ENCODE measurements at places on chromosomes 5 and 9.

GRCh38 chr5:82873452-82873851 is 203.7 kb downstream of the TMEM167A start:
- DNase-seq, result no peak

GRCh38 chr9:96236854-96237550 is 65.0 kb downstream of the HSD17B3 start:
- no peak for DNase-seq

GRCh38 chr5:115309751-115310370 is 13.4 kb upstream of the CCDC112 start:
- DNase-seq, result no peak

- DNase-seq, result no peak
These were observed 15.7 kb upstream of the STARD4 start for GRCh38 chr5:111528056-111528455.

- DNase-seq, result no peak
These were observed 13.4 kb downstream of the GRXCR2 start for GRCh38 chr5:145859453-145859852.

- peak; percentile 54 for DNase-seq
These were observed 203.9 kb downstream of the FRMD3 start for GRCh38 chr9:83334320-83334719.

DNA sequence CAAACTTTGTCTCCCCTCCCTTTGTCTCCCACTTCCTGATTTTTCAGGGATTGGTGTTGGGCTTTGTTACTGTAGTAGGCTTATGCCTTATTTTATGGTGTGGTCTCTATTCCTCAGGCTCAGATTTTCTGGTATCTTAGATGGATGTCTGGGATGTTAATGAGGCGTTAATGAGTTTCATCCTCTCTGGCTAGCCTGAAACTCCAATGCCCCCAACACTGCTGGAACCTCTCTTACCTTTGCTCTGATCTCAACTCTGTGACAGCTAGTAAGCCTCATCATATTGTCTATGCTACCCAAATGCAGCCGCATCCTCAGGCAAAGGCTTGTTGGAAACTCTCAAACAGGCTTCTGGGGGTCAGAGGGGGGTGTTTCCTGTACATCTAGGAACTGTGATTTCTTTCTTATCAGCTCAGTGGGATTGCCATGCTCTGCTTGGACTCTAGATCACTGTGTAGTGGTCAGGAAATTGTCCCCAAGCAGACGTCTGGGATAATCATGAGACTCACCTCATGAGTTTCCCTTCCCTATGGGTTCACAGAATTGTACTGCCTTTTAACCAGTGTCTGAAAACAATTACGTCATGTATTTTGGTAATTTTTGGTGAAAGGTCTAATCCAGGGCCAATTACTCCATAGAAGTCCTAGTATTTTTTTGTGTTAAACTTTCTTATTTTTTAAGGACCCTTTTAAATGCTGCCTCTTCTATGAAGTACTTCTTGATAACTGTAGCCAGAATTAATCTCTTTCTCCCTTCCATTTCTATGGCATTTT is 88.8 kb upstream of the TRPC7 start:
- no peak for DNase-seq

- DNase-seq, result no peak
These were observed 244.4 kb upstream of the FBXL7 start for GRCh38 chr5:15255576-15255975.

DNA sequence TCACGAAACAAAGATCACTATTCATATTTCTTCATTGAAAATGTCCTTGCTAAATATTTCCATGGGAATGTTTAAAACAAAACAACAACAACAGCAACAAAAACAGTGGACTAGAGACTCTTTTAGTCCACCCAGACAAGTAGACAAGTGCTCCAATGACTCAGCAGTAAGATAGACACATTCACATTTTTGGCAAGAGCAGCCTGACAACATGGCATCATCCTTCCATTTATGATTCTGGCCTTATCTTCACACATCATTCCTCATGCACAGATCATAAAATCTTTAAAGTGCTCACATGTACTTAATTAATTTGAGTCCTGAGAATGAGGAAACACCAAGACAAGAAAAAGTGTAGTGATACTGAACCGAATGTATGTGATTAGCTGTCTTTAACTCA is 132.6 kb upstream of the PDE4D start:
- no peak for DNase-seq

DNA sequence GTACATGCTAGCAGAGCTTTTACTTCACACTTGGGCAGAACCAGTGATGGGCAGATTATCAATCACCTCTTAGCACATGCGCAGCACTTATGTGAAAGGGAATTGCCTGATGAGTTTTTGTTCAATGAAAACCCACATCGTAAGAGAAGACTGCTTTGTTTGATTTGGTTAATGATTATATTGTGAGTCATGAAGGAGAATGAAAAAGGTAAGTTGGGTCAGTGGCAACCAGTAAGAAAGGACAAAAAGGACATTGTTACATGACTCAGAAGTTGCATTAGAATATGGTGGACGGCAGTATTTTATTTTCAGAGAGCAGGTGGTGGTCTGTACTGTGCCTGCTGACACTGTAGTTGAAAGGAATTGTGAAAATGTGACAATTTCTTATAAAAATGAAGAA is 127.4 kb downstream of the AOPEP start:
- DNase-seq, result no peak

GRCh38 chr9:97689401-97690180 is 7.5 kb downstream of the XPA start:
- no peak for DNase-seq

GRCh38 chr9:135476561-135477355 is 2.8 kb upstream of the PPP1R26 start:
- DNase-seq, result no peak

DNA sequence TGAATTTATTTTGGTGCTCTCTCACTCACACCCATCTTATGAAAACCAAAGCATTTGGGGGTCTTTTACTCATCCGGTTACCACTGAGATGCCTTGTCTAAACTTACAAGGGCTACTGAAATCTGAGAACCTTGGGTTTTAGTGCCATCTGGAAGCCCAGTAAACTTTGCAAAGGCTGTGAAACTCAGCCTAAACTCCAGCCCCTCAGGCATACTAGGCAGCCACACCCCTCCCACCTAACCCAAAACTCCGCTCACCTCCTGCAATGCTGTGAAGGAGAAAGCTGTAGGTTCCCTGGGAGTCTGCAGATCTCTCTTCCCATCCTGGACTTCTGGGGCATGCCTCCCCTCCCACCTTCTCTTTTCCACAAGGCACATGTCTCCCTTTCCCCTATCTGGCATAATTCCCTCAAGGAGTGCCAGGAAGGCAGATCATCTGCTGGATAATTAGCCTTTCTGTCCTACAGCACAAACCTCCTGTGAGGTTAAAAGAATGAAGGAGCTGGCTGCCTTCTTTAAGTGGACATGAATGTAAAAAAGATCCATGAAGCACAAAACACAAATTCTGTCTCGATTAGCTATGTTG is 71.5 kb upstream of the ANXA1 start:
- no peak for DNase-seq

- DNase-seq, result no peak
These were observed 24.5 kb downstream of the PCSK5 start for GRCh38 chr9:75914883-75915452.

- no peak for DNase-seq
These were observed 161.8 kb downstream of the PJA2 start for GRCh38 chr5:109247986-109248385.
